AG20443 (cell line): ENCODE measurements at places on chromosomes 1 and 21.

DNA sequence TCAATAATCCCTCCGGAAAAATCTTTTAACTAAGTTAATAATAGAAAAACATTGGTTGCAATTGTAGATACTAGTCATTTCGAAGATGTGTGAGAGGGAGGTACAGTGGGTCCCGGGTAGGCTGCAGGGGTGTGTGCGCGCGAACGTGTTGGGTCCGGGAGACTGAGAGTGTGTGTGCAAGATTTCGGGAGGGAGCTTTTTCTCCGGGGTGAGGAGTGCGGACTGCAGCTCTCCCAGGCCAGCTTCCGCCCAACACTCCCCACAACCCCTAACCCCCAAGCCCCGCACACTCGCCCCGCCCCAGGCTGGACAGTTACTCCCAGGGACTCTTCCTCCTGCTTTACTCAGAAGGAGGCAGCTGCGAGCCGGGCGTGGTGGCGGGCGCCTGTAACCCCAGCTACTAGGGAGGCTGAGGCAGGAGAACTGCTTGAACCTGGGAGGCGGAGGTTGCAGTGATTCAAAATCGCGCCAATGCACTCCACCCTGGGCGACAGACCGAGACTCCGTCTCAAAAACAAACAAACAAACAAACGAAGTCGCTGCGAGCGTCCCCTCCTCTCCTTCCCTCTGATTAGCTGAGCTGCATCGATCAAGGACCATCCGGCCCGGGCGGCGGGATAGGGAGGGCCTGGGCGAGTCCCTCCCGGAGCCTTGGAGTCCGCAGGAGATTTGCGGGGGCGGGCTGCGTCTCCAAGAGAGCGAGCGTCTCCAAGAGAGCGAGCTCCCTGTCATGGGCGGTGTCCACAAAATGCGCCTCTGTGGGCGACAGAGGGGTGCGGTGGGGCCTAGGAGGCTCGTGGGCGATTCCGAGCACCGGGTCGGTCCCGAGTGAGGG, 28.3 kb upstream of the PPM1J start:
- peak; percentile 56 for DNase-seq

GRCh38 chr1:46008585-46008984, 123.8 kb downstream of the PIK3R3 start:
- DNase-seq, result no peak

DNA sequence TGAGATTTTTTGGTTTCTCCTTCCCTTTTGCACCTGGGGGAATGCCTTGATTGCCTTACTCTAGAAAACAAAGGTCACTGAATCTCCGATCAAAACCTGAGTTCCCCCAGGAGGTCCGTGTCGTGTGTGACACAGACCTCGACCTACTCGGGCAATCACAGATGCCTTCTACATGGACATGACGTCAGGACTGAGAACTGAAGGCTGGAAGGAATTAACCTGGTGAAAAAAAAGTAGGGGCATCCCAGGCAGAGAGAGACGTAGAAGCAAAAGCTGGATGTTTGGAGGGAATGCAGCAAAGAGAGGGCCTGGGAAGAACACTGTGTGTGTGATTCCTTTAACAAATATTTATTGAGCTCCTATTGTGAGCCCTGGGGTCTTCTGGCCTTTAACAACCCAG, 178.0 kb downstream of the PRDM2 start:
- no peak for DNase-seq

- no peak for DNase-seq
Observed at GRCh38 chr1:117372863-117373412, 5.7 kb downstream of the MAN1A2 start.

- peak; percentile 55 for DNase-seq
Observed at GRCh38 chr1:94063379-94063778, 57.6 kb downstream of the ABCA4 start.

DNA sequence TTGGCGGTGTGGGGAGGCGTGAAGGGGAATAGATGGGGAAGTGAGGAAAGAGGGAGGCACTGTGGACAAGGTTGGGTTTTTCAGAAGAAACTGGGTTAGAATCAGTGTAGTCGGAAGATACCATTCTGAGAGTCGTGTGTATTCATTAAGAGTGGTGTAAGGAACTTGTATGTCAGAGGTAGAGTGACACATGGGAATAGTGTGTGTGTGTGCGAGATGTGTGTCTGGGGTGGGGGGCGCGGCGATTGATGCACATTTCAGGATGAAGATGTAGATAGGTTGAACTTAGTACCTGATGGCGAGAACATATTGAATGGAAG, 878 bp downstream of the SMG7 start:
- no peak for DNase-seq

DNA sequence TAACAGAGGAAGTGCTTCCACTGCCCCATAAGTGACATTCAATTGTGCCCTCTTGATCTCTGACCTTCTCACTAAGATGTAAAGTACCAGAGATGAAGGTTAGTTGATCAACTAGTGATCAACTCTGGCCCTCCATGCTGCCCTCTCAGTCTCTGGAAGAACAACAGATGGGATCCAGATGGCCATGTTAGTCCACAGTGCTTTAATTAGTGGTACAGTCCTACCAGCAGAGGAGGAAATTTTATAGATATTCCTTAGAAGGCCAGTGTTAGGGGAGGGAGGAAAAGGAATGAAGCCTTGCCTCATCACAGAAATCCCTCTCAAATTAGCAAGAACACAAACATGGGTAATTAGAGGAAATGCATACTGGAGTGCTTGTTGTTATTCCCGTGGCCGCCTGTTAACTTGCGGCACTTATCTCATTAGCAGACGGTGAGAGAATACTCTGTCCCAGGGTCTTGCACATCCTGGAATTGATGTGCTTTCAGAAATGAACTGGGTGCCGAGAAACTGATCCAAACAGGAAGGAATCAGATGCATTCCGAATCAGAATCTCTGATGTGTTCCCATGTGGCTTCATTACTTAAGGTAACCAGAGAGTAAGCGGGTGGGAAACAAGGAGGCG, 91.1 kb upstream of the RGS4 start:
- DNase-seq, result peak; percentile 51
